ENCODE measurements at places on chromosomes 2 and 18.
A peak's percentile ranks its signal among the peaks of the same experiment; 100 is the strongest.

GRCh38 chr2:203739351-203739750 lies 32.9 kb downstream of the CD28 start:
- no peak for DNase-seq

GRCh38 chr18:44946529-44947113 lies 265.9 kb downstream of the SETBP1 start:
- DNase-seq = no peak

GRCh38 chr2:231925303-231926179 lies 655 bp downstream of the NPPC start:
- DNase-seq = peak; percentile 68

GRCh38 chr18:23703987-23704384 lies 14.7 kb downstream of the LAMA3 start:
- DNase-seq = no peak

DNA sequence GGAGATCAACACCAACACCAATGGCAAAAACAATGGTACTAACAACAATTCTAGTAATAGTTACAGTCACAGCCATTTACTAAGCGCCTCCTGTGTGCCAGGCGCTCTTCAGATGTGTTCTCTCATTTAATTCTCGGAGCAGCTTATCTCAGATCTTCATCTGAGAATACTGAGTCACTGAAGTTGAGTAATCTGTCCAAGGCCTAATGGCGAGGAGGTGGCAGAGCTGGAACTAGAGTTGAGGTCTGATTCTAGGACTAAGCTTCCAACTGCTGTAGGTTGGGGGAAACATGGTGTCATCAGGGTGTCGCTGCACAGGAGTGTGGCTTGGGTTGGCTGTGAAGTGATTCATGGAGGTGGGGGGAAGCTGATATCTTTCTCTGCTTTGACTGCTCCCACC lies 156.1 kb downstream of the DYSF start:
- DNase-seq = peak; percentile 3

- no peak for DNase-seq
Observed at GRCh38 chr18:12312976-12313375, 4.9 kb downstream of the TUBB6 start.

DNA sequence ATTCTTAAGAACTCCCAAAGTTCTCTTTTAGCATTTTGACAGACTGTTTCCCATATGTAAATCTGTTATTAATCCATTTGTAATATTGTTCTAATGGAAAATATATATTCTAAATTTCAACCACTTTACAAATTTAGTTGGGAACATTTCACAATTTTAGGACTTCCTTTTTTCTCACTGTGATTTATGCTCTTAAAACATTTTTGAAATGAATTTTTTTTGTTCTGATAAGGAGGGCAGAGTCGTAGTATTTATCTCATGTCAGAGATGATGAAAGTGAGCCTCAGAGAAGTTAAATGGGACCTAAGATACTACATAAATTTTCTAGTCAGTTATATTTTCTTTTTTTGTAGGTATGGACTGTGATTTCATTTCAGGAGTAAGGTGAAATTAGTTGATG lies 26.6 kb downstream of the RASGRP3 start:
- DNase-seq = no peak

GRCh38 chr18:2395427-2396161 lies 175.7 kb downstream of the METTL4 start:
- no peak for DNase-seq

DNA sequence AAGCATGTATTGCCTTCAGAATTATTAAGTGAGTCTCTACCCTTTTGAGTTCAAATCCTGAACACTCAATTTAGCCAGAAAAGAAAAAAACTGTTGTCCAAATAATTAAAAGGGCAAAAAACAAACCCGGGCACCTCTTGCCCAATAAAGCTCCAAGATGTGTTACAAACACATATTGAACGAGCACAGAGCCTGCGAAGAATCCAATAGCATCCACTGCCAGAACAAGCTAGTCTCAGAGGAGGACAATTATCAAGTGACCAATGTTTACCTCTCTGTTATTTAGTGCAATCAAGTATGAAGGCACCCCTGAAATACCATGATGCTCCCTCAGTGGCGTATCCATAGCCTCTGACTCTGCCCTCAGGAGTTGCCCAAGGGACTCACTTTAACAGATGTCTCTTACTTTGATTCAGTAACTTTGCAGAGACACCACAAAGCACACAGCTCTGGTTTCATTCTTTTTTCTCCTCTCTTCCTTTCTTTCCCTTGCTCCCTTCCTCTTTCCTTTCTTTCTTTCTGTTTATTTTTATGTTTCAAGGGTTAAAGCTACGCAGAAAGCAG lies 93.5 kb upstream of the SPATS2L start:
- DNase-seq = no peak

DNA sequence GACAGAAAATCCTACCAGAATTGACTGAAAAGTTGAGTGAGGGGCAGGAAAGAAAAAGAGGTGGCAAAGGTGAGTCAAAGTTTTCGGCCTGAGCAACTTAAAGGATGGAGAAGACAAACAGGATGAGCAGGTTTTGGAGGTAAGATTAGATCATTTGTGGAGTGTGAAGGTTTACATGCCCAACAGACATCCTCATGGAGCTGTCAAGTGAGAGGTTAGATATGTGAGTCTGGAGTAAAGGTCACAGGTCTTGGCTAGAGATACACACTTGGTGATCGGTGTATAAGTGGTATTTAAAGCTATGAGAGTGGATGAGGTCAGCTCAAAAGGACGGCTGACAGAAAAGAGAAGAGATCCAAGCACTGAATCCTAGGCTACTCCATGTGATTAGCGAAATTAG lies 11.1 kb upstream of the MYL12A start:
- DNase-seq = no peak

GRCh38 chr2:64455545-64455944 lies 1.6 kb downstream of the LGALSL start:
- DNase-seq = no peak

- no peak for DNase-seq
Observed at GRCh38 chr2:236855866-236856847, 229.5 kb upstream of the COPS8 start.

DNA sequence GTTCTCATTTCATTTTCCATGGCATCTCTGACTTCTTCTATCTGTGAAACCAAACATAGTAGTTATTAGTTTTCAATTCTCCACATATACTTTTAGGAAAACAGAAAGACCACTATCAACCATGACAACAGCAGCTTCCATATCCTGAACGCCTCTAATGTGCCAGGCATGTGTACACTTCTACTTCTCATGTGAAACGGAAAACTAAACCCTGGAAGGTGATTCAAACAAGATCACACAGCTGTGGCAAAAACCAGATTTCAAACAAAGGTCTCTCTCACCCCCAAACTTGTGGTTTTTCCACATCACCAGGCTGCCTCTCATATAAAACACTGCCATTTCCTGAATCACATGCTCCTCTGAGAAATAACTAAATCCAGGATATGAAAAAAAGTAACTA lies 41.8 kb downstream of the PTCD3 start:
- DNase-seq = no peak

DNA sequence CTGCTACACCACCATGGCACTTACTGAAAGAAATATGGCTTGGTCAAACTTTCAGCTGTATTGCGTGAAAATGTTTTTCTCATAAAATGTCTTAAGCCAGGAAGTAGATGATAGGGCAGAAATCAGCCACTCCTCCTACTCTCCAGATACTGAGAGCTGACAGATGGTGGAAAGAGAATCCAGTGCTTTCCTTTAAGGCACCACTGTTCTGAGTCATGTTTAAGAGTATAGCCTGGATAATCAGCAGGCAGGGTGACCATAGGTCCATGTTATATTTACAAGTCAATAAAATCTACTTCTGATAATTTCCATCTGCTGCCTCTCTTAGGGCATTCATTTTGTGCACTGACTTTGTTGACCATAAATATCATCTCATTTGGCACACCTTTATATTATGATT lies 21.9 kb downstream of the ARPC2 start:
- DNase-seq = no peak

DNA sequence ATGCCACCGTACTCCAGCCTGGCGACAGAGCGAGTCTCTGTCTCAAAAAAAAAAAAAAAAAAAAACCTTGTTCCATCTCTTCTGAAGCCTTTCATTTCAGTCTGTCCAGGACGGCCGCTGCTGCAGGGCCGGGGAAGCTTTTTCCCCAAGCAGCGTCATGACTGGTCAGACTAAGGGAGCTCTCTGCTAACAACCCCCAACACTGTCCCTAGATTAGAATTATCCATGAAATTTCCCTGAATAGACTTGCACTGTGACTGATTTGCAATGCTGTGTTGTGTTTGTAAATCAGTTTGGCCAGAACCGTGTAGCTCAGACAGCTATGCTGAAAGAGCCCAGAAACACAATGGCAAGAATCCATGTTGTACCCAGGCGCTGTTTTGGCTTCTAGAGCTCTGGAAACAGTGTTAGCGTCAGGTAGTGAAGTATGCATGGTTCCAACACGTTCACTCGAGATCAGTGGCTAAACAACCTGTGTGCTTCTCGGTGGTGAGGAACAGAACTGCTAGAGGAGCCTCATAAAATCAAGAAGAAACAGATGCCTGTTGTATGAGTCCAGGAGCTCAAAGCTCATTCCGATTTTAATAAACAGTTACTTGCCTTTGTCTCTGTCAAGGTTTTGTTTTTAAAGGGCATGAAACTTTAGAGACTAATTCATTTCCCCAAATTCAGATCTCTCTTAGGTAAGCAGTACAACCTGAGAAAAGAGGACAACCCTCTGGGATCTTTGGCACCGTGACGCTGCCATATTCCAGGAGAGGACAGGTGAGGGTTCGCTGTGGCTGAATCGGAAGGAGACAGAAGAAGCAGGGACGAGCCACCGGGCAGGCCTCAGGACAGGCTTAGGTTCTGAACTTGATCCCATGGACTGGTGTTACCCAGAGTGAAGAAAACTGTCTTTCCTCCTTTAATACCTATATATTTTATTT lies 43.5 kb downstream of the GORASP2 start:
- DNase-seq = no peak

DNA sequence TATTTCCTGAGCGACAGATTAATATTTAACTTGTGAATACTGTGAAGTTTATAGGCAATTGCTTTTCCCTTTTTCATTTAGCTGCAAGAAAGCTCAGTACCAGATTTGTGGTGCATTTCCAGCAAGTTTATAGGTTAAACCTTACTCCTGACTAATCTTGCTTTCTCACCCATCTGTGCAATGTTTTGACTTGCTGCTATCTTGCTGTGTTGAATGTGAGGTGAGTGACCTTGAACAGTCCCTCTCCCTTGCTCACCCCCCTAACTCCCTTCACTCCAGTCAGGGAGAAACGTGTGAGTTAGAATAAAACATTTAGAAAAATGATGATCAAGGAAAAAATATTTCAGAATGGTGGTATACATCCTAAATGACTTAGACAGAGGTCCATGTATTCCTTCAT lies 39.8 kb upstream of the PARD3B start:
- no peak for DNase-seq

DNA sequence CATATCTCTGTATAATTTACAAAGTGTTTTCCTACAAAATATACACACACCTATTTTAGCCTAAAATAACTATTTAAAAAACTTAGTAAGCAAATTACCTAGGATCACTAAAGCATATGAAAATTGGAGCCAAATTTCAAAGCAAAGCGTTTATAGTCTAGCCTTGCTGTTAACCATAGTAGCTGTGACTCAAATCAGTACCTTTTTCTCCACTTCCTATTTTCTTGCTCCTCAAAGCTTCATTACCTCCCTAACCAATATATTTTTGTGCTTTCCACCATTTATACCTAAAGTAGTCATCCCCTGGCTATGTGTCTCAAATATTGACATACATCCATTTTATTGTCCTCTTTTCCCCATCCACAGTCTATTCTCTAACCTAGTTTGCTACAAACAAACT lies 73.1 kb downstream of the ERBB4 start:
- DNase-seq = no peak

DNA sequence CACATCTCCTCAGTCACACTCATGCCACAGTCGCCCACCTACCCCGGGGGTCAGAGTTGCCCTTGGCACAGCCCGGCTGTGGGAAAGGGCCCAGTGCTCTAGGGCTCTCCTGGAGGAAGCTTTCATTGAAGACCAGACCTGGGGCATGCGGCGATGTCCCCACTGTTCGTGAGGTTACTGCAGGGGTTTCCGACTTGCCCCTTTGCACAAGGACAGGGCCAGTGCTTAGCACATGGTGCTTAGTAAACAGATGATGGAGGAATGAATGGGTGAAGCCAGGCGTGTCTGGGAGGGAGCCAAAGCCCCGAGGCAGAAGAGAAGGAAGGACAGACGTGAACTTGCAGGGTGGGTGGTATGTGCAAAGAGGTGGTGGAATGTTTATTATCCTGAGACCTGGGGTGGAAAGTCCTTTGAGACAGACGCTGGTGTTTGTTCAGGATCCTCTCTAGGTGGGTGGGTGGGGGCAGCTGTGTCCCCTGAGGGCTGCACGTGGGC lies 205.9 kb upstream of the ARL4C start:
- DNase-seq = no peak

- no peak for DNase-seq
Observed at GRCh38 chr2:189109921-189110397, 69.6 kb downstream of the COL5A2 start.
